NCI-H345 (cell line): ENCODE measurements at places on chromosomes 16 and 17.
A peak's percentile ranks its signal among the peaks of the same experiment; 100 is the strongest.

DNA sequence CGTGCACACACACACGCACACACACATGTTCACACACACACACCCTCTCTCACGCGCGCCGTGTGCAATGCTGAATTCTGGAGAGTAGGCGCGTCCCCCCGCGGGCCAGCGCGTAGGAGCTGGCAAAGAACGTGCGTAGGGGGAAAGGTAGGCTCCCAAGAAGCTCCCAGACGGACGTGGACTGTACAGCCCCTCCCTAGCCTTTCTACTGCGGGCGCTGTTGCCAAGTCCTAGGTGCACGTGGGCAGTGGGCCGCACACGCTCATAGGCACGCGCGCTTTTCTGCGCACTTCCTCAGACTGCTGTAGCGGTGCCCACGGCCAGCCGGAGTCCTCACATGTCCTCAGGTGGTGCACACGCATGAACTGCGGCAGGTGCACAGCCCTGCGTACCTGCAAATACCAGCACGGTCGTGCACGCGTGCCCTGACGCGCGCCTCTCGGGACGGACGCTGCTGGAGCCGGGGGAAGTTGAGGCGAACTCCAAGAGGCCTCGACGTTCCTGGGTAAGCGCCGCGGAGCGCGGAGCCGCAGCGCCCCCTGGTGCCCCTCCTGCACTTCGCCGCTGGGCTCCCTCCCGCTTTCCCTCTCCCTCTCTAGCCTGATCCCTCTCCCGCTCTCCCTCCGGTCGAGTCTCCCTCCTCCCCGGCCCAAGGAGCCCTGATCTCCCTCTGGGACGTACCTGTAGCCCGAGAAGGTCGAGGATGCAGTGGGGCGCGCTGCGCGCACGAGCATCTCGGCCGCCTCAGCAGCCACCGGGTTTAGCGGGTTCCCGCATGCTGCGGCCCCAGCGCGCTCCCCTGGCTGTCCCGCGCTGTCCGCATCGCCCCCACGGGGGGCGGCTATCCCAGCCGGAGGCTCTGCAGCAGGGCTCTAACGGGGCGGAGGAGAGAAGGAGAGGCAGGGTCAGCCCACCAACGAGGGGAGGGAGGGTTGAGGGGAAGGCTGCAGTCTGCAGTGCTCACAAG, 749 bp downstream of the GRIN2A start:
- DNase-seq = no peak

GRCh38 chr16:19230575-19230974, 55.0 kb upstream of the CLEC19A start:
- no peak for DNase-seq

- no peak for DNase-seq
These were observed 3.2 kb downstream of the MPV17L start for GRCh38 chr16:15398618-15399316.

DNA sequence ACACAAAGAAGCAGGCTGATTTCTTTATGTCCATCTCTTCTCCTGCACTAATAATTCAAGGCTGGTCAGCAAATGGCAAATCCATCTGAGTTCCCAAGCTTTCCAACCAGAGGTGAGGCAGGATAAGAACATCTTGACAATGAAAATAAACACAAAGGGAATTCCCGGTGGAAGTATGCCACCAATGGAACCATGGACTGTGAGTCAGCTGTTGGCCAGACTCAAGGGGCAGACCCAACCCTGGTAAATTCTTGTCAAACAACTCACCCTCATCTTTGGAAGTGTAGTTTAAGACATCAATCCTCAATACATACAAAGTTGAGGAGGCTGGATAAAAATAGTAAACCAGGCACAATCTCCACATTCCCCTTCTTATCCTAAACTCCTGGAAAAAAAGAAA, 74.3 kb upstream of the CES5A start:
- DNase-seq = no peak

DNA sequence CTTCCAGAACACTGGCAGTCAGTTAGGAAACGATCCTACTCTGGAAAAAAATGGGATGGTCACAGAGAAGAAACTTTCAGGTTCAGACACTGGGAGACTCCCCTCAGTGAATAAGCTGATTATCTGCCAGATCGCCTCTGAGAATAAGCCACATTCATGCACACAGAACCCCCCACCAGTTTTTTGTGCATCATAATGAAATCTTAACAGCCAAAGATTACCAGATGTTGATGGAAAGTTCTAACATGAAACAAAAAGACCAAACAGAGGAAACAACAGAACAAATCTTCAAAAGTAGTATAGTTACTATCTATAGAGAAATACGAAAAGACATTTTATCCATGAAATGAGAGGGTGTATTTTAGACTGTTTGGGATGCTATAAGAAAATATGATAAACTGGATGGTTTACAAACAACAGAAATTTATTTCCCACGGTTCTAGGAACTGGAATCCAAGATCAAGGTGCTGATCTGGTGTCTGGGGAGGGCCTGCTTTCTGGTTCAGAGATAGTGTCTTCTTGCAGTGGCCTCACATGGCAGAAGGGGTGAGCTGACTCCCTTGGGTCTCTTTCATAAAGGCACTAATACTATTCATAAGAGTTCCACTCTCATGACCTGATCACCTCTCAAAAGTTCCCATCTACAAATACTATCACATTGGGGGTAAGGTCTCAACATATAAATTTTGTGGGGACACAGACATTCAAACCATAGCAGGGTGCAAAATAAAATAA, 8.0 kb upstream of the AMZ2 start:
- no peak for DNase-seq

DNA sequence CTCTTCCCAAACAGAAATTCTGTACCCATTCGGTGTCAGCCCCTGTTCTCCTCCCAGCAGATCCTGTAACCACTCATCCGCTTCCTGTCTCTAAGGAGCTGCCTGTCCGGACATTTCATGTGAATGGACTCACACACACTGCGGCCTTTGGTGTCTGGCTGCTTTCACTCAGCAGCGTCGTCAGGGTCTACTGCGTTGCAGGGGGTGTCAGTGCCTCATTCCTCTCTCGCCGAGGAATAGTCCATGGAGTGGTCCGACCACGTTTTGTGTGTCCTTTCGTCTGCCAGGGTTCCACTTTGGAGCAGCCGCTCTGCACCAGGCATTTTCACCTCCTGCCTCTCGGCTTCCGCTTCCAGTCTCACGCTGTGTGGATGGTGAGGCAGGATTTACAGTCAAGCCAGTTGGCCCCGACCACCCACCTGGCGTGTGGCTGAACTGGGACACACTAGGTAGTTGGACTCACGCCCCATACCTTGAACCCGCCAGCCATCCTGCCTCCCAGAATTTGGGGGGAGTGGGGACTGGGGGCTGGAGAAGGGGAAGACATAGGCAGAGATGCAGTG, 188.2 kb upstream of the CIBAR2 start:
- no peak for DNase-seq

GRCh38 chr17:80397034-80397387, 18.0 kb upstream of the ENDOV start:
- no peak for DNase-seq

DNA sequence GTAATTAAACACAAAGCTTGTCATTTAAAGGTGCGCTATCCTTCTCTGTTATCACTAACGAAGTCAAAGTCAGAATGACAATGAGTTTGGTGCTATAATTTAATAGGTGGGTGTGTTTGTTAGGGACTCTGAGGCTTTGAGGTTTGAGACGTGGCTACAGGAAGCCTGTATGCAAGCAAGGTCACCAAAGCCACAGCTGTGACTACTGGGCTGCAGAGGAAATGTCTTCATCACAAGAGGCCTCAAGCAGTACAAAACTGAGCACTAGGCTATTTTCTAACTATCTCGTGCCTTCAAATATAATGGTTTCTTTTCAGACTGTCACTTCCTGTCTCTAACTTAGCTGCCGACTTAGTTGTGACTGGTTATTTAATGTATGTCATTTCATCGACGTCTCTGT, 141.2 kb downstream of the AATF start:
- no peak for DNase-seq

GRCh38 chr17:54882950-54883349, 17.7 kb upstream of the TOM1L1 start:
- DNase-seq = no peak

GRCh38 chr16:2244926-2245795, 6.2 kb downstream of the ECI1 start:
- no peak for DNase-seq

- no peak for DNase-seq
These were observed 485.4 kb downstream of the KCNJ2 start for GRCh38 chr17:70654706-70655105.

GRCh38 chr16:81571592-81572385, 127.2 kb downstream of the CMIP start:
- no peak for DNase-seq

DNA sequence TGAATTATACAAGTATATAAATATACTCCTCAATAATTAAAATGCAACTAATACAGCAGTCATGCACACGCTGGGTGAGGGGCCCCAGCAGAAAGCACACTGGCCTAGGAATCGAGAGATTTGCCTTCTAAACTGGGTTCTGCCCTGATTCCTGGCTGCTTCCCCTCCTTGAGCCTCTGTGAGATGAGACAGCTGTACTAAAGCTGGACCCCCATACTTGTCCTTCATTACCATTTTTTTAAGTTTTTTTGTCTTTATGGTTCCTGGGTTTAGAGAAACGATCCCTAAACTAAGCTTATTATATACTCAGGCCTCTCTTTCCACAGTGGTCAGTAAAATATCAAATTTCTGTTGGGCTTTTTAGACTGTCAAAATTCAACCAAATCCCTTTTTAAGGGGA, 195.1 kb upstream of the DYNLRB2 start:
- no peak for DNase-seq

DNA sequence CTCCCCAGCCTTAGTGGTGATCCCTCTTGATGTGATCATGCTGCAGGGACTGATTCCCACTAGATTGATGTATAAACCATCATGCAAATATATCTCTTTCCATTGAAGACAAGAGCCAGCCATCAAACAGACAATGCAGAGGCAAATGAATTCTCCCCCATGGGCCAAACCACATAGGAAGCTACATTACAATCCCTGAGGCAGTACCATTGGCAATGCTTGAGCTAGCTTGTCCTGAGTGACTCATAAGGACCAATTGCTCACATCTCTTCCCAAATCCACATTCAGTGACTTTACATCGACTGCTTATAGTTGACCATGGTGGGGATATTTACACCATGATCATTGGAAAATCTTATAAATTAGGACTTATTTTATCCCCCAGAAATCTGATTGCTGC, 242.2 kb downstream of the SHISA9 start:
- no peak for DNase-seq

DNA sequence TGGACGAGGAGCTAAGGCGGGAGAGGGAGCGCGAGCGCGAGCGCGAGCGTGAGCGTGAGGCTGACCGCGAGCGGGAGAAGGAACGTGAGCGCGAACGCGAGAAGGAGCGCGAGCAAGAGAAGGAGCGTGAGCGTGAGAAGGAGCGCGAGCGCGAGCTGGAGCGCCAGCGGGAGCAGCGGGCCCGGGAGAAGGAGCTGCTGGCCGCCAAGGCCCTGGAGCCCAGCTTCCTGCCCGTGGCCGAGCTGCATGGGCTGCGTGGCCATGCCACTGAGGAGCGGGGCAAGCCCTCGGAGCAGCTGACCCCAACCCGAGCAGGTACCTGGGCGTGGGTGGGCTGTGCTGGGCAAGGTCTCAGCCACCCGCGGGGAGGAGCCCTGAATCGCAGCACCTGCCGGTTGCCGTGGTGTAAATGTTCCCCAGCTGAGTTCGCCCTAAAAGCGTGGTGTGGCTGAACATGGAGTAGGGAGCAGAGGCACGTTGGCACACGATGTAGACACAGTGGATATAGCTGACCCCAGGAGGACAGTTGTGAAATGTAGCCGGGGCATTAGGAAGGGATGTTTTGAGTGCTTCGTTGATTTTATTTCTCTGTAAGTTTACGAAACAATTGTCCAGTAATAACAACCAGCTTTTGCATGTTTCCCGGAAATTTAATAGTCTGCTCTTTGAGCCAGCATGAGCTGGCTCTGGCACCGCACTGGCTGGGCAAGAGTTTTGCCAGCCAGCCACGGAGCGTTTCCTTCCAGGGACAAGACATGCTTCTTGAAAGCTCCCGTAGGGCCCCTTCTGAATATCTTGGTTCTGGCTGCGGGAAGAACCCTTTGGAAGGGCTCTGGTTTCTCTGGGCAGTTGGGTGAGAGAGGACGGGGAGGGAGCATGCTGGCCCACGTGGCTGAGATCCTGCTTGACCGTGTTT, 32.1 kb downstream of the GINS2 start:
- DNase-seq = no peak

DNA sequence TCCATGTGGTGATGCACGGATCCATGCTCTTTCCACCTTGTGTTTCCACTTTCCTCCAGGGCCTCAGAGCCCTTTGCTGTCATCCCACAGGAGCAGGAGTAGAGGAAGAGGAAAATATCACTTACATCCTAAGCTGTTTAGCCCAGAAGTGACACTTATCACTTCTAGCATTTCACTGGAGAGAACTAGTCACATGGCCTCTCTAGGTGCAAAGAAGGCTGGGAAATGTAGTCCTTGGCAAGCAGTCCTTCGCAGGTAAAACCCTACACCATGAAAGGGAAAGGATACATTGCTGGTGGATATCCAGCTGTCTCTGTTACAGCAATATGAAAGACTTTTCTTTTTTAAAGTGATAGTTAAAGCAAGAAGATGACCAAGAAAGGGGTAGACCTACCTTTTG, 185.9 kb downstream of the RGS9 start:
- DNase-seq = no peak

DNA sequence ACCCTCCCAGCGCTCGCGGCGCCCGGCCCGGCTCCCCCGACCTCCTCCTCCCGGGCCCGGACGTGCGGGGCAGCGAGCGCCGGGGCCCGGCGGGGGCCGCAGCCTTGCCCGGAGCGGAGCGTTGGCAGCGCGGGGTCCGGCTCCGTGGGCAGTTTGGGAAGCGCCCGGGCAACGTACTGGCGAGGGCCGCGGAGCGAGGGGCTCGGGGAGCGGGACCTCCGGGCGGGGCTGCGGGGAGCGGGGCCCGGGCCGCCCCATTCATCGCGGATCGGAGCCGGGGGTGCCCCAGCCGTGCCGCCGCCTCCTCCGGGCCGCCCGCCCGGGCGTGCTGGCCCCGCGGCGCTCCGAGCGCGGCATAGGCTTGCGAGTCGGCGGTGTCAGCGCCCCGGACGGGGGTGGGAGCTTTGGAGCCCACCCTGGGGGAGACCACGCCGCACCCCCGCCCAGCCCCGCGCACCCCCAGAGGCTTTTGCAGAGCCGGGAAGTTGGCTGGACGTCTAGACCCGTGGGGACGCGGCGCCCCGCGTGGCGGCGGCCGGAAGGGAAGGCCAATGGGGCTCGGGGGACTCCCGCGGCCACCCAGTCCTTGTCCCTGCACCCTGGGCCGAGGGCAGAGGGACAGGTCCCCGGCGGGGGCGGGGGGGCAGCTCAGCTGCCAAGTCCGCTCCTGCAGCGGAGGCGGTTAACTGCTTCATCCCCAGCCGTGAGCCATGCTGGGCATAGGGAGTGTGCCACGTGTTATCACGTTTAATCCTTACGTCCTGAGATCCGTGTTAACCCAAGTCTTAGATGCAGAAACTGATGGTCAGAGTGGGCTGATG, 852 bp downstream of the ZNF469 start:
- DNase-seq = no peak

- no peak for DNase-seq
These were observed 1.6 kb upstream of the FMNL1 start for GRCh38 chr17:45220079-45220478.

- DNase-seq = peak; percentile 60
These were observed 216.9 kb upstream of the CHMP6 start for GRCh38 chr17:80774643-80775281.
